AG10803 (cell line): ENCODE measurements at places on chromosomes 5 and 9.

DNA sequence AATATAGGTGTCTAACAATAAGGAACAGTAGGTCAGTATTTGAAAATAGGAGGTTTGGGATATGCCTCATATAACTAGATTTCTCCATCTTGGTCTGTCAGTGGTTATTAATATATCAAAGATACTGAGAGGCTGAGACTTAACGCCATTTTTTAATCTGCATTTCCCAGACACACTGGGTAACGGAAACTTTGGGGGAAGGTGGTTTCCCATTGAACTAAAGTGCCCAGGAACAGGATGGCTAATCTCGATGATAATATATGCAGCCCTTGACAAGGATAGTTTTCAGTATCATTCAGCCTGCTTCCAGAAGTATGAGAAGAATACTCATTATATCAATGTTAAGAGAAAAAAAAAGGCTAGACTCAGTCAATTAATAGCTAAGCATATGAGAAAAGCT lies 30.7 kb downstream of the EFNA5 start:
- DNase-seq = no peak

DNA sequence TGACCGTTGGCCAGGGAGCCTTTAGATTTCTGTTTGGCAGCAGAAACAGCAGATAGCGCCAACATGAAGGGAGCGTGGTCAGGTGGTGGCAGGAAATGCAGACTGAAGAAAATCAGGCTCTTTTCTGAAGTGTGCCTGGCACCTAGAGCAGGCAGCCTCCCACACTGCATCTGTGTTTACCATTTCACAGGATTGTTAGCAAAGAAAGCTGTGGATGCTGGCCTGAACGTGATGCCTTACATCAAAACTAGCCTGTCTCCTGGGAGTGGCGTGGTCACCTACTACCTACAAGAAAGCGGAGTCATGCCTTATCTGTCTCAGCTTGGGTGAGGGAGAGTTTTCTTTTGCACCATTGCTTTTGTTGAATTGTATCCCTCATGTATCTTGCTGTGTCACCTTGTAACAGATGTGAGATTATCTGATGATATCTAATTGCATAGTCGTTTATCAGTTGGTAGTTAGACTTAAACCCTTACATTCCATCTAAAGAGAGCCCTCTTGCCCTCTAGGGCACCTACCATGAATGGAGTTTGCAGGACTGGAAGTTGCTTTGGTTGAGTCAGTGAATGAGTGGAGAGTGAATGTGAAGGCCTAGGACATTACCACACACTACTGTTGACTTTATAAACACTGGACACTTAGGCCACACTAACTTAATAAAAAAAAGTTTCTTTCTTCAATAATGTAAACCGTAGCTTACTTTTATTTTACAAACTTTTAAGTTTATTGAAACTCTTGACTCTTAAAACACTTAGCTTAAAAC lies 42.8 kb downstream of the ACO1 start:
- DNase-seq = no peak

DNA sequence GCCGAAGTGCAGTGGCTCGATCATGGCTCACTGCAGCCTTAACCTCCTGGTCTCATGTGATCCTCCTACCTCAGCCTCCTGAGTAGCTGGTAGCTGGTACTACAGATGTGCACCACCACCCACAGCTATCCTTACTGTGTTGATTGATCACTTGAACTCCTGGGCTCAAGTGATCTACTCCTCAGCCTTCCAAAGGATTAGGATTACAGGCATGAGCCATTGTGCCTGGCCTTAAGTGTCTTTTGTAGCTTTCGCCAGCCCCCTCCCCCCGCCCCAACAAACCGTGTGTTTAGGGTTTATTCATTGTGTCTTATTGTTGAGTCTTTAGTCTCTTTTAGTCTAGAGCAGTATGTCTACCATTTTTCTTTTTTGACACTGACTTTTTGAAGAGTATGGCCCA lies 33.1 kb downstream of the SPIN1 start:
- no peak for DNase-seq

GRCh38 chr5:127006744-127007143 lies 23.6 kb downstream of the MARCHF3 start:
- peak; percentile 48 for DNase-seq

- no peak for DNase-seq
These were observed 6.0 kb upstream of the CCNJL start for GRCh38 chr5:160318409-160318808.

GRCh38 chr5:4947106-4947505 lies 193.0 kb upstream of the ADAMTS16 start:
- DNase-seq = no peak

DNA sequence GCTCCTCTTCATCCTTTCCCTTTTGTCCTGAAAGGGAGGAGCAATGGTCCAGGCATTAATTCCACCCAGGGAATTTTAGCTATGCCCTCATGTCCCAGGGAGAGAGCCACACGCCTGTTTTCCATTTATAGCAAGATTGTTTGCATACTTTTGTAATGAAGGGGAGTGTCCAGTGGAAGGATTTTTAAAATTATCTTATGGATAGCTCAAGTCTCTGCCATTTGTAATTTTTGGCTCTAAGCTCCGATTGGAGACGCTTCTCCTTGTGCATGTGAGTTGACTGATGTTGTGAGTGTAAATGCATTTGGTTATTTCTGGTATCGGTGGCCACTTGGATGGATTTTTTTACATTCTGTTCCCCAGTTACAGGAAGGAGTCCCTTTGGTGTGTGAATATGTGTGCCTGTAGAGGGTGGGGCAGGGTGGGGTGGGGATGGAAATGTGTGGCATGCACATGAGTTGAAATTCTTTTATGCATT lies 7.2 kb upstream of the RPL26L1 start:
- peak; percentile 90 for DNase-seq

GRCh38 chr9:115296831-115297565 lies 179.0 kb upstream of the TNC start:
- DNase-seq = peak; percentile 60

GRCh38 chr9:106682420-106682819 lies 180.5 kb upstream of the ZNF462 start:
- DNase-seq = no peak

- DNase-seq = peak; percentile 85
These were observed 37.3 kb upstream of the ADRA1B start for GRCh38 chr5:159878988-159879471.

DNA sequence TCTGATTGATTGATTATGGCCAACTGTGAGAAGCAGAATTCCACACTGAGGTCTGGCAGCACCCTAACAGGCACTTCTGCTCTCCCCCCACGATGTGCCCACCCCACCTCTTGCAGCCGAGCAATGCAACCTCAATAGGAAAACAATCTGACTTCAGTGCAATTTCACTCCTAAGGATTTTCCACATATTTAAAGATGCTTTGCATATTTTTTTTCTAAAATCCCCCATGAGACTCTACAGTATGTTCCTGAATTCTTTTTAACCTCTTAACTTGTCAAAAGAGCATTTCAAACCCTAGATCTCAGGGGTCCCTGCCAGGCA lies 243.1 kb downstream of the AUH start:
- DNase-seq = no peak

DNA sequence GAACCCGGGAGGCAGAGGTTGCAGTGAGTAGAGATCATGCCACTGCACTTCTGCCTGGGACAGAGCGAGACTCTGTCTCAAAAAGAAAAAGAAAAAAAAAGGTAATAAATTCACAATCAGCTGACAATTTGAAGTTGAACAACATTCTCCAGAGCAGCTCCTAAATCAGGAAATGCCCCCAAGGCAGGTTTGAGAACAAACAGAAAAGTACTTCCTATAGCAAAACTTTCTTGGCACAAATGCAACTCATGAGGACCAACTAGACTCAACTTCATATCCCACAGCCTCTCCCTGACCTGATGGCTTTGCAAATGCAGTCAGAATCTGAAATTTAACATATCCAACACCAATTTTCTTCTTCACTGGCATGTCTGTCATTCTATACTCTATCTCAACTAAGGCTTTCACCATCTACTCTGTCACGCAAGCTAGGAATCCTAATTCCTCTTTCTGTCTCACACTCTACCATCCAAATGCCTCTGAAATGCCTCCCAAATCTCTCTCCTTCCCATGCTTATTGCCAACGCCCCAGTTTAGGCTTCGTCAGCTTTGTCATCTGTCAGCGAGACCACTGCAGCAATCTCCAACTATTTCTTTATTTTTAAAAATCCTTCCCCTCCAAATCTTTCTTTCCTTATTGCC lies 113.3 kb downstream of the MAPKAP1 start:
- no peak for DNase-seq

DNA sequence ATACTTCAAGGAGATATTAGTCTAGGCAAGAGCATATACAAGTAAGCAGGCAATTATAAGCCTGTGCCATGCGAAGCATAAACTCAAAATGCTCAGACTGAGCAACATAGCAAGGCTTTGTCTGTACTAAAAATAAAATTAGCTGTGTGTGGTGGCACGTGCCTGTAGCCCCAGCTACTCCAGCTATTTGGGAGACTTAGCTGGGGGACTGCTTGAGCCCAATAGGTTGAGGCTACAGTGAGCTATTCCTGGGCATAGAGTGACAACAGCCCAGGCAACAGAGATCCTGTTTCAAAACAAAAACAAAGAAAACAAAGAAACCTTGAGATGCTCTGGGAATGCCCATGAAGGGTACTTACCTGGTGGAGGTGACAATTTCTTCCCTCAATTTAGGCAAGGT lies 130.5 kb upstream of the ZNF608 start:
- DNase-seq = no peak

- DNase-seq = no peak
These were observed 155.9 kb downstream of the ERCC6L2 start for GRCh38 chr9:96031366-96031824.

DNA sequence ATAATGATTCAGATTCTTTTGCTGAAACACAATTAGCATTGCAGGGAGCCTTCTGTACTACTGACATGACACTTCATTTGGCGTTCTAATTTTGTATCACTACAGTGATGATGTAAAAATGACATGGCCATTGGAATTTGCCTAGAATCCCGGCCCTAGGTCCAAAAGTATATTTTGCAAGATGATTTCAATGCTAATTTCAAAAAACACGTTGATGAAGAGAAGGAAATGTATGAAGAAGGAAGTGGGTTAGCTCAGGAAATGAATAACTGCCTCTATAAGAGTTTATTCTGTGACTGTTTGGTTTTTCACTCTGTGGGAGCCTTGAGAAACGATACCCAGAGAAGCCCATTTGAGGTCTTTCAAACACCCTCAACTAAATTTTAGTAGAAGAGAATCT lies 59.3 kb downstream of the OSTF1 start:
- peak; percentile 27 for DNase-seq

DNA sequence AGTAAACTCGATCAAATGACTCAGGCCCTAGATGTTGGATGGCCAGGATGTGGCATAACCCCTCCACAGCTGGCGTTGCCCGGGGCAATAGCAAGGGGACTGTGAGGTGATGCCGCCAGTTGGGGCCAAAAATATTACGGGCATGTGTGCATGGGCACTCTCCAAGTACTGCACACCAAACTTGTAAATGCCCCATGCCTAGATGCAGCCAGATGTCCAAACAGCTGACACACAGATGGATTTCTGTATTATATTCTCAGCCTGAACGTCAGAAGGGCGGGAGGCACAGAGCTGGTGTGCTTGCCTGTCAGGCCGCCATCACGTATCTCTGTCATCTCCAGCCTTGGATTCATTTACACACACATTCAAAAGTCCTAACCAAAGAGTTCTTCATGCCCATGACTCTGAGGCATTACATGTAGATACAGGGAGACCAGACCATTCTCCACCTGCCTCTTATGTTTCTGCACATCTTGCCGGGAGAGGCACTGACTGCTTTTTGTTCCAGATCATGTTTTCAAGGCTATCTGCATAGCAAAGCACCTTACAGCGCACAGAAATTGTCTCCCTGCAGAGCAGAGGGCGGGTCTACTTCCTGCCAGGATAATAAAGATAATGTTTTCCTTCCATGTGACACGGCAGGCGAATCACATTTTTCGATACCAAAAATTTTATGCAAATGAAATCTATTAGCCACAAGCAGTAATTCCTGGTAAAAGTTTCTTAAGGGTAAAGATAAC lies 200.9 kb upstream of the ADAMTS16 start:
- DNase-seq = no peak

DNA sequence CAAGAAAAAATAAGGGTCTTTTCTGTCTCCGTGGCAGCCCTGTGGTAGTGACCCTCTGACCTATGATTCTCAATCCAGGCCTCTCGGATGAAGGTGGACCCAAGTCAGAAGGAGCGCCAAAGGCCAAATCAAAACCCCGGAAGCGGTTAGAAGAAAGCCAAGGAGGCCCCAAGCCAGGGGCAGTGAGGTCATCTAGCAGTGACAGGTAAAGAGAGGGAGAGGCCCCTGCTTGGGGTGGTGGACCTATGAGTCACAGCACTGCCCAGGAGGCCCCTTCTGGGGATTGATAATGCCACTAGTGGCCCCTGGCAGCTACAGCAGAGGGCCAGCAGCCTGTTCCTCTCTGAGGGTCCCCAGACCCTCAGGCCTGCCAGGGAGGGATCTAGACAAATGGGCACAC lies 6.4 kb upstream of the SLC2A8 start:
- no peak for DNase-seq

DNA sequence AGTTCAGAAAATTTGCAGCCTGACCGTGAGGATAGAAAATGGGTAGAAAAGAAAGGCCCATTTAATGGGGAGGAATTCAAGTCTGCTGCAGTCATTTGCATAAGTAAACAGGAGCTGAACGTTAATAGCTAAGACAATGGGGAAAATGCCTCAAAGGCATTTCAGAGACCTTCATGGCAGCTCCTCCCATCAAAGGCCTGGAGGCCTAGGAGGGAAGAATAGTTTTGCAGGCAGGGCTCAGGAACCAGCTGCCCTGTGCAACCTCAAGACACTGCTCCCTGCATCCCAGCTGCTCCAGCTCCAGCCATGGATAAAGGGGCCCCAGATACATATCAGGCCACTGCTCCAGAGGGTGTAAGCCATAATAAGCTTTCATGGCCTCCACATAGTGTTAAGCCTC lies 32.2 kb upstream of the CDH18 start:
- no peak for DNase-seq

DNA sequence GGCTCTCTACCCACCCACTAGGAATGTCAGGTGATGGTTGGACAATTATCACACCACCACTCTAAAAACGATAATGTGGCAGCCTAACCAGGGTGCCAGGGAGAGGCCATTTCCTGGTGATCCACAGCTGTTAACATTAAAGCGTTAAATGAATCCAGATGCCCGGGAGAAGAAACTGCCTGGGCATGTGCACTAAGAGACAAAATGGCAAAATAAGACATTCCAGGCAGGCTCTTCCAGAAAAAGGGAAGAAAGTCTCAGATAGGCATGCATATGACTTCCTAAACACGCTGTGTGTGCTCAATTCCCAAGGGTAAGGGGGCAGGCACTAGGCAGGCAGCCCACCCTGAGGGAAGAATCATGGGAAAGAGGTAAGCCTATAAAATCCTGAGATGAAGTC lies 4.6 kb upstream of the TXN start:
- DNase-seq = peak; percentile 67

- DNase-seq = peak; percentile 54
These were observed 7.1 kb downstream of the GLIS3 start for GRCh38 chr9:4292781-4293180.

GRCh38 chr9:77421506-77422265 lies 226.4 kb downstream of the GNA14 start:
- DNase-seq = no peak

- no peak for DNase-seq
These were observed 62.4 kb upstream of the ZNF608 start for GRCh38 chr5:124808842-124809268.
